ENCODE measurements at places on chromosomes 5 and 9.

- DNase-seq = no peak
Measured at GRCh38 chr9:128556926-128557634, 4.7 kb downstream of the SPTAN1 start.

DNA sequence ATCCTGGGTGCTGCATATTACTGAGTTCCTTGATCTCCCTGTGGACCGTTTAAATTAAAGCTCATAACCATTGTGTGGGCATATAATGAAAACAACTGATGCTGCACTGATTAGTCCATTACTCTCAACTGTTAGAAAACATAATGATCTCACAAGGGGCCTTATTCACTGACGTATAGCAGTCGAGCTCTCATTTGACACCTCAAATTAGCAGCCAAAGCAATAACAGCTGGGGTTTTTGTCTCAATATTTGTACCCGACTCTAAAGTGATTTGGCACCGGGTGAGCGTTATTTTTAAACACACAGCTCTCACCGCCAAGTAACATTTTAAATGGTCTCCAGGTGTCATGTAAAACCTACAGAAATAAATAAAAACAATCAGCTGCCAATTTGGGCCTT, 252.2 kb upstream of the PANK3 start:
- DNase-seq = no peak

DNA sequence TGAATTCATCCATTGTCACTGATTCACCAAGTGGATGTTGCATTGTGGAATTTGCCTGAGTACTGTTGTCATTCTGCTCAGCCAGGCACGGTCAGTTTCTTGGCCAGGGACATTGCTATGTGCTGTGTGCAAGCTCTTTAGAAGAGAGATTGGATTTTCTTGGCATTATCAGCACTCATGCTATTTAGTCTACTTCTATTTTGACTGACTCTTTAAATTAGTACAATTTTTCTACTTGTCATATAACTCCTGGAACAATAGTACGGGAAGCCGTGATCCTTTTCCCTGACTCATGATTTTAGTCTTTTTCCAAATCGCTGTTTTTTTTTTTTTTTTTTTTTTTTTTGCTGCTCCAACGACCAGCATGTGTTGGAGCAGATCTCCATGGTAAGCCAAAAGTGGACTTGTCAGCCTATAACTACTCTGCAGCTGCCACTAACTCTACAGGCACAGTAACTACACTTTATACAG, 129.7 kb downstream of the CDC42SE2 start:
- DNase-seq = no peak

DNA sequence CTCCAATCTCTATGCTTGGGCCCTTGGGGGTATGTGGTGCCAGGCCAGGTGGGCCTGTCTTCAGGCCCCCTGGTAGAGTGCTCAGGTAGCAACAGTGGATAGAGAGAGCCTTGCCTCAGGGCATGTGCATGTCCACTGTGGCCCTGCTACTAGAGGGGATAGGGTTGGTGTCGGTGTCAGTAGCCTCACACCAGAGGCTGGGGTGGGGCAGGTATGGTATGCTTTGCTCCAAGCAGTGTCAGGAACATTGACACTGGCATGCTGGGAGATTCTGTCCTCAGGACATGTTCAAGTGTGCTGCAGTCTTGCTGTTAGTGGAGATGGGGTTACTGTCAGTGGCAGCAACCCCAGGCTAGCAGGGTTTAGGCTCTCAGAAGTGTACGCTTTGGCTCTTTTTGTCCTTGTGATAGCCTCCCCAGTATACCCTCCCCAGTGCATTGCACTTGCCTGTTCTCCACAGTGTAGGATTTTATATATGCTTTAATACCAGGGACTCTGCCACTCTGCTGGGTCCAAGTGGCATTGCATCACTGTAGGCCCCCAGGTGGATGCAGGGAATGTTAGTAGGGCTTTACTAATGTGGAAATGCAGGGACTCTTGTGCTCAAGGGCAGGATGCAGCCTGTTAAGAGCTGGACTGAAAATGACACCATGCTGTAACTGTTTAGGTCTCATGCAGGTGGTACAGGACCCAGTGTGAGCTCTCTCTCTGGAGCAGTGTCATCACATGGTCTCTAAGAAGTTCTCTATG, 21.6 kb downstream of the RIC1 start:
- no peak for DNase-seq

DNA sequence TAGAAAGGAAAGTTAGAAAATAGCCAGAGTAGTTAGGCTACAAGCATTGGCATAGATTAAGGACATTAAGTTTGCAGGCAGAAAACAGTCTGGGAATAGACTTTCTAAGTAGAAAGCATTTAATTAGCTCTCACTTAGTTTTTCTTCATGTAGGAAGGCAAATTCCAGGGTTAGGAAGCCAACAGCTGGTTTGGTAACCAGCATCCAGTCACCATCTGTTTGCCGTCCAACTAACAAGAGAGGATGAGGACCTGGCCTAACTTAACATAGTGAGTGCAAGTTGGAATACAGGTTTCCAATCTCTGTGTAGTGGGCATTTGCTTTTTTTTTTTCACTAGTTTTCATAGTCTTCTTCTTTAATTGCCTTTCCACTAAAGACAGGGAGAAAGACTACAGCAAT, 121.7 kb upstream of the NR3C1 start:
- DNase-seq = no peak
